BJ (cell line): ENCODE measurements at places on chromosomes 3 and 15.

DNA sequence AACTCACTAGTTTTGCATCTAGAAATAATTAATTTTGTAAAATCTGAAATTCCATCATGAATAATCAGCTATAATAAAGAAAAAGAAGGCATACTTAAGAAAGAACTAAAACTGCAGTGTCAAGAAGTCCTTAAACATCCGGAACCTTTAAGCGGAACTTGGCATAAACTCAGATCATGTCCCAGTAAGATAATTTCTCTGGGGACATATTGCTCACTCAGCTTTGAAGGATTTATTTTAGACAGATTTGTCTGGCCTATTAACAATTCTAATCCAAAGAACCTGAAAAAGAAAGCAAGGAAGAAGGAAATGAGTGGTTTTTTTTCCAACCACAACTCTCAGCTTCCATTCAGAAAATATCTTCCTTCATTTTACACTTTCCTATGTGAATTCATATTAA is 850.3 kb downstream of the ROBO1 start:
- no peak for DNase-seq

DNA sequence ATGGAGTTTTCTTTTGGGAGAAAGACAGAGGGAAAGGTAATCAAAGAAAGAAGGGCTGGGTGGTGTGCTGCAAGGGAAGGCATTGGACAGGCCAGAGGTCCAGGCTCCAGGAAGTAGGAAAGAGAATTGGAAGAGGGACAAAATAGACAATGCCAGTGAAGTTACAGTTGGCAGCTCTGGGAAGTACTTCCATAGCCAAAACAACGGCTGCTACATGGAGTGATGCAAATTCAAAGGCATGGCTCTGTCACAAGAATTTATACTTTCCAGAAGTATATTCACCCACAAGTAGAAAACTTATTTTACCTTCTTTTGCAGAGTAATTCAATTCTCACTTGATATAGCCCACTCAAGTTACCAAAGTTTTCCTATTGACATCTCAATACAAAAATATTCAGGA is 191.5 kb downstream of the TNIK start:
- no peak for DNase-seq

DNA sequence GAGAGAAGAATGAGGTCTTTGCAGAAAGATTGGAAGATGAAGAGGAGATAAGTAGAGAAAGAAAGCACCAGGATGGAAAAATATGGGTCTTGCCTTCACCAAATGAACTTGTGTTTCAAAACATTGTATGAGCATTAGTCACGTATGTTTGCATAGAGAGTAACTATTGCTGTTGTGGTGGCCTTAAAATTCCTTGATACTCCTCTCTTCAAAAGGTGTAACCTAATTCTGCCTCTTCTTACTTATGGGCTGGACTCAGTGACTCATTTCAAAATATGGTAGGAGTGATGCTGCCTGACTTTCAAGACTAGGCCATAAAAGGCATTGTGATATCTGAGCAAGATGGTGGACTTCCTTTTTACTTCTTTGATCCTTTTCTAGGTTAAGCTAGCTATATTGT is 228.7 kb upstream of the ZNF385D start:
- no peak for DNase-seq

- no peak for DNase-seq
Observed at GRCh38 chr15:36062357-36062756, 516.4 kb upstream of the DPH6 start.

- DNase-seq: no peak
Observed at GRCh38 chr15:71612869-71613268, 197.5 kb upstream of the NR2E3 start.

DNA sequence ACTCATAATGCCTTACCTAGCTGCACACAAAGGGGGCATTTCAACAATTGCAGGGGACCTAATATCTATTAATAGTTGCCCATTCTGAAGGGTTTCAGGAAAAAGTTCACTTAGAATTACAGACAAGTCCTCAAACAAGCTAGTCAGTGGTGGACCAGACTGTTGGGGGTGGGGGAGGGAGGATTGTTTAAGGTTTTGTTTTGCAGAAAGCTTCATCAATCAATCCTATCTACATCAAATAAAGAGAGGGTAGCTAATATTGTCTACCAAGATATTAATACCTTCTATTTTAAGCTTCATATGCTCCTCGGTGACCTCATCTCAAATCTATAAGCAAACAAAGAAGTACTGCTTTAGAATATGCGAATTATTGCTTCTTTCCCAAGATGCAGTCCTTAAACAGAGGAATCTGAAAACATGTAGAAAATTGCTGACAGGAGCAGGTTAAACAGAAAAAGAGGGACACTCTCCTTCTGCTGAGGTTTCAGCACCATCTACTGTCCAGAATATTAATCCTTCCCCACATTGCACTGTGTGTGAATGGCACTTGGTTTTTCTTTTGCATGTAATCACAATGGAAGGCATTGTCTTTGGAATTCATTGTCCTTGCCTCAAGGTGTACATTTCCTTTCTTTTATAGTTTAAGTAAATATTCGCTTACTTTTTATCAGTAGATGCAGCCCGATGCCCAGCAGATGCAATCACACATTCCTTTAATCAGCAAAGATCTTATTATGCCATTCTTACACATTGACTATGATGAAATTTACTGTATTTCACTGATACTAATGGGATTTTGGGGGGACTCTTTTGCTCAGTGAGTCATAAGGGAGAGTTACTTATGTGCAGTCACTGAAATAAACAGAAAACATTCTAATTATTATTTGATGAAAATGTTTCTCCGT is 94.7 kb downstream of the IL5RA start:
- DNase-seq: no peak

DNA sequence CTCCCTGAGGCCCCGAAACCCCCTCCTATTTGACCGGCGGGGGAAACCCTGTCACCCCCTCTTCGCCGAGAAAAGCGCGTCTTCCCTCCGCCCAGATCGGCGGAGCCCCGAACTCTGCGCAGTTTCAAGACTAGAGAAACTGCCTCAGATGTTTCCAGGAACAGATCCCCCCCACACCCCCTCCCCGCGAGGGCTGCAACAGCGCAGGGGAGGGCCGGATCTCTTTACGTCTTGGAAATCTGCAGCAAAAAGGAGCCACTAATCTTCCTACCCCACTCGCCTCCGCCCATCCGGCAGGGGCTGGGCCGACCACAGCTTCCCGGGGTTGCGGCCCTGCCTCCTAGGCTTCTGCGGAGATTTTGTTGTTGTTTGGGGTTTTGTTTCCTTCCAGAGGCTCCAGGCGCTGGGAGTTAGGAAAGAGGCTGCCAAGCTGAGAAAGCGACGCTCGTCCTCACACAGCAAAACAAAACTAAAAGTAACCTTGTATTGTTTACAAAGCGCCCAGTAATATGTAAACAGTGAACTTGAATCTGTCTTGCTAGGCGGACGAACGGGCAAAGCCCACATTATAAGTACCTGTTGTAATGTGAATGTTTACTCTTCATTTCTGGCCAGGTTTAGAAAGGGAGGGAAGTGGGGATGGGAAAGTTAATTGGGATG is 2.2 kb downstream of the FOXB1 start:
- no peak for DNase-seq

GRCh38 chr15:44194323-44195150 is 534 bp downstream of the FRMD5 start:
- DNase-seq: no peak

DNA sequence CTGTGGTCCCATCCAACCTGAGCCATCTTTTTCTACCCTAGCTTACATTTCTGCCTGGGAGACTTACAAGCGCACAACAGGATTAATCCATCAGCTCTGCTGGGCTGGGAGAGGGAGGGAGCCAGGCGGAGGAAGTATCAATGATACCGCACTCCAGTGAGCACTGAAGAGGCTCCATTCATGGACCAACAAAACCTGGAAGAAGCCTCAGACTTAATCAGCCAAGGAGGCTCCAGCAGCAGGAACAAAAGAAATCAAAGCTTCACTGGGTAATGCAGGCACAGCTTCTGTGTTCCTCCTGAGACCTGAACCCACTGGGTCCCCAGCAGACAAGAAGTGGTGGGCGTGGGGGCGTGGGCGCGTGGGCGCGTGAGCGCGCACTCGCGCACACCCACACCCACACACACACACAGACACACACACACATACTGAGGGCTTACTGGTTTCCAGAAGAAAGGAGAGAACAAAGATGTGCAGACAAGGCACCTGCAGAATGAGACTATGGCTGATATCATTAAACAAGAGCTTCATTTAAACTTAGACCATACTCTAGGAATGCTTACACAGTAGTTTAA is 87.0 kb upstream of the BOC start:
- no peak for DNase-seq

GRCh38 chr15:83115831-83116565 is 8.6 kb downstream of the TM6SF1 start:
- no peak for DNase-seq

DNA sequence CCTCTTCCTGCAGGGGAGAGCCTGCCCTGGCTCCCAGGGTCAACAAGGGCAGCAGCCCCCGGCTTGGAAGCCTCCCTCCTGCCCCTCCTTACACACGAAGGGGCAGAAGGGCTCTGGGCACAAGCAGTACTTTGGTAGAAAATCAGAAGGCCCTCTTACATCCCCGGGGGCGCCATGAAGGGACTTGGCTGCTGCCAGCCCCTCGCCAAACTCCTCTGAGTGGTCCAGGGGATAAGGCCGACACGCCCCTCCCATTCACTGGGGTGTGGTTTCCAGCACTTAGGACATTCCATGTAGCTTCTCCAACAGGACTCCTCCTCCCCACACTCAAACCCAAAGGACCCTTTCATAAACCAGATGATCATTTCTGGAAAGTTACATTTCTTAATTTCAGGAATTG is 1.2 kb upstream of the ST8SIA2 start:
- no peak for DNase-seq

GRCh38 chr3:63911509-63911872 is 692 bp downstream of the SCAANT1 start:
- DNase-seq: no peak

DNA sequence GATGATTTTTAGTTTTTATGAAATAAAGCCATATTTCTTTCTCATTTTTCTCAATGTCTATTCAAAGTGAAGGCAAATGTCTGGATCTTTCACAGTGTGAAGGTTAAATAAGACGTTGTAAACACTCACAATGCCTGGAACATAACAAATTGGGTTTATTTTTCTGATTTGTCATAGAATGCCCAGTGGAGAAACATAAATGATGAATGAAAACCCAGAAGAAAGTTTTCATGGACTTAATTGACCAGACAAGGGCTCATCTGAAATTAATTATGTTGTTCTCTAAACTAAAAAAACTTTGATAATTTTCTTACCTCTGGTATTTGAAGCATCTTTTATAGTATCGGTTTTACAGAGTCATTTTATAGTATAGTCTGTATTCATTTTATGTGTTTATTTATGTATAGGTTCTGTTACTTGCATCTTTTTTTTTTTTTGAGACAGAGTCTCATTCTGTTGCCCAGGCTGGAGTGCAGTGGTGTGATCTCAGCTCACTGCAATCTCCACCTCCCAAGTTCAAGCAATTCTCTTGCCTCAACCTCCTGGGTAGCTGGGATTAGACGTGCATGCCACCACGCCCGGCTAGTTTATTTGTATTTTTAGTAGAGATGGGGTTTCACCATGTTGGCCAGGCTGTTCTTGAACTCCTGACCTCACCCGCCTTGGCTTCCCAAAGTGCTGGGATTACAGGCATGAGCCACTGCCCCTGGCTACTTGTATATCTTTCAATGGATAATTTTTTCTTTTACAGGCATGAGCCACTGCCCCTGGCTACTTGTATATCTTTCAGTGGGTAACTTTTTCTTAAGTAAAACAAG is 15.1 kb upstream of the BNIP2 start:
- DNase-seq: no peak

GRCh38 chr3:160126051-160126450 is 99.2 kb upstream of the C3orf80 start:
- DNase-seq: no peak

- DNase-seq: no peak
Observed at GRCh38 chr3:156172536-156172935, 52.2 kb downstream of the KCNAB1 start.

DNA sequence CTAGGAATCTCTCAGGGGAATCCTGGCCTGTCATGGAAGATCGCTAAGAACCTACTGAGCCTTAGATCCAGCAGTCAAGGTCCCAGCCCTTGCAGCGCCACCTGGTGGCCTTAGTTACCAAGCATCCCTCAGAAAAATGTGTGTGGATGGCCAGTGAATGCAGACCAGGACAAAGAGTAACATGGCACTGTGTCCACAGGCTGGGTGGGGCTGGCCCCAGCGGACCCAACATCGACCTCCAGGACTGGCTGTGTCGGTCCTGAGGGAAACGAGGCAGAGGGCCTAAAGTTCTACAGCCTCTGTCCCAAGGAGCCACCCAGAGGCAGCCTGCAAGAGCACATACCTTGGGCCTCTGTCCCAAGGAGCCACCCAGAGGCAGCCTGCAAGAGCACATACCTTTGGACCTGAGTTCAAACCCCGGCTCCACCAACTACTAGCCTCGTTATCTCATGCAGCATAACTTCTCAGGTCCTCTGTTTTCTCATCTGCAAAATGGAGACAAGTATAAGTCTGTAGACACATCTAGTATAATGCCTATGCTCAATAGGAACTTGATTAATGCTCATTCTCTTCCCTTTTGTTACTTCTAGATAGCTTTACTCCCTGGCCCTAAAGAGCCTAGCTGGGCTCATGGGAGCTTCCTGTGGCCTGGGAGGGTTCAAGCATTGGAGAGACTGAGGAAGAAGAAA is 57.5 kb upstream of the HERC1 start:
- DNase-seq: no peak

- no peak for DNase-seq
Observed at GRCh38 chr3:179513862-179514261, 48.9 kb upstream of the ACTL6A start.

- no peak for DNase-seq
Observed at GRCh38 chr3:78913711-78914110, 854.1 kb downstream of the ROBO1 start.

- no peak for DNase-seq
Observed at GRCh38 chr3:116483135-116483534, 37.8 kb upstream of the LSAMP start.

- no peak for DNase-seq
Observed at GRCh38 chr3:132695422-132695821, 26.8 kb downstream of the NPHP3 start.

DNA sequence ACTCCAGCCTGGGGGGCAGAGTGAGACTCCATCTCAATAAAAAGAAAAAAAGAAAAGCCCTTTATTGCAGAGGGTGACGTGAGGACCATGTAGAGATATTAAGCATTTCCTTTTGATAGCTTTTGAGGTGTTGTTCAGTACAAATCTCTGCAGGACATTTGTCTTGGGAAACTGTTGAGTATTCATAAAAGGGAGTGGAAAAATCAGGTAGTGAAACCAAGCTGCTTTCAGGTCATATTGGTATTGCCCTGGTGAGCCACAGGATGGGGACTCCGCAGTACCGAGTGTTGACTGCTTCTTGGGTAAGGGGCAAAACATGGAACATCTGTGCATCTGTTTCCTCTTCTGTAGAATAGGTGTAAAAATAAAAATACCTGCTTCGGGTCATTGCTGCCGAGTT is 9.9 kb downstream of the ITPR1 start:
- no peak for DNase-seq

DNA sequence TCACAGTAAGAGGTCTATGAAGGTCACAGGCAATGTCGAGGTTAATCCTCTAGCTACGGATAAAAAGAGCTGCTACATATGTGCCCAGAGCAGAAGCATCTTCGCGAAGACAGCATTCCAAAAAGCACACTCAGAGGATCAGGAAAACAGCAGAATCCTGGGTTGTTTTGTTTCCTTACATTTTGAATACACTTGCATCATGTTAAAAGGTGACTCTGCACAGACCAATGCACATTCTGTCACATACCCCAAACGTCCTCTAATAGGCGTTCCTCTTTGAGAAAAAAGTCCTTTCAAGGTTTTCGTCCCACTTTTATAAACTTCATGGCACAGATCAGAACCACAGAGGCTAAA is 52.7 kb downstream of the VGLL4 start:
- no peak for DNase-seq

- DNase-seq: no peak
Observed at GRCh38 chr3:197338586-197338985, 40.2 kb upstream of the DLG1 start.
